ENCODE measurements at places on chromosomes 1 and 21.
A peak's percentile ranks its signal among the peaks of the same experiment; 100 is the strongest.

GRCh38 chr1:69191335-69191734 is 376.4 kb upstream of the LRRC7 start:
- peak; percentile 23 for DNase-seq

DNA sequence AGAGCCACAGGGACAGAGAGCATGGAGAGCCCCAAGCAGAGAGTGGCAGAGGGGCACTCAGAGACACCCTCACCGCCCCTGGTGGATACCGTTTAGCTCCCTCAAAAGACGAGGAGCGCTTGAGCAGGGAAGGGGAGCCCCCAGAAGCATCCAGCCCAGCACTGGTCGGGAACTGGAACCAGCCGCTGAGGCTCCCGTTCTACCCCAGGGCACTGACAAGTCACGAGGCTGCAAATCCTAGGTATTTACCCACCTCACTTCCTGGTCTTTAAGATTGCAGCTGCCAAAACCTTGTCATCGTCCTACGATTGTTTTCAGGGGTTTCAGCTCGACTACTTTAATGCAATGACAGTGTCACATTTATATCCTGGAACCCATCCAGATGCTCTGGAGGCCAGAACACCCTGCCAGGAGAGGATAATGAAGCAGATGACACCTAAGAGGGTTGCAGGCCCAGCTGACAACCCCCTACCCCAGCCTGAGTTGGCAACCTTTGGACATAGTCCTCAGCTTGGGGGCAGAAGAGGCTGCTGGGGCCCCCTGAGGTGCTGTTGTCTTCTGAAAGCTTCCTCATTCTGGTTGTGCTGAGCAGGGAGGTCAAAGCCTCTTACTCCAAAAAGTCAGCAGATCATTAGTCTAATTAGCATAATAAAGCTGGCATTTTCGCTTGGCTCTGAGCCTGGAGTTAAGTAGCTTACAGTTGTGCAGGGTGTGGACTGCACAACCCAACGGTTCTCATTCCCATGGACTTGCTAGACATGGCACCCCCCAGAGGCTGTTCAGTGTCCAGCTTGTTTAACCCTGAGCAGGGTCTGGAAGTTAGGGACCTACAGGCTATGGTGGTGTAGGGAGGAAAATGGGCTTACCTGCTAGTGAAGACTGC is 20.6 kb upstream of the BACE2 start:
- peak; percentile 68 for DNase-seq

DNA sequence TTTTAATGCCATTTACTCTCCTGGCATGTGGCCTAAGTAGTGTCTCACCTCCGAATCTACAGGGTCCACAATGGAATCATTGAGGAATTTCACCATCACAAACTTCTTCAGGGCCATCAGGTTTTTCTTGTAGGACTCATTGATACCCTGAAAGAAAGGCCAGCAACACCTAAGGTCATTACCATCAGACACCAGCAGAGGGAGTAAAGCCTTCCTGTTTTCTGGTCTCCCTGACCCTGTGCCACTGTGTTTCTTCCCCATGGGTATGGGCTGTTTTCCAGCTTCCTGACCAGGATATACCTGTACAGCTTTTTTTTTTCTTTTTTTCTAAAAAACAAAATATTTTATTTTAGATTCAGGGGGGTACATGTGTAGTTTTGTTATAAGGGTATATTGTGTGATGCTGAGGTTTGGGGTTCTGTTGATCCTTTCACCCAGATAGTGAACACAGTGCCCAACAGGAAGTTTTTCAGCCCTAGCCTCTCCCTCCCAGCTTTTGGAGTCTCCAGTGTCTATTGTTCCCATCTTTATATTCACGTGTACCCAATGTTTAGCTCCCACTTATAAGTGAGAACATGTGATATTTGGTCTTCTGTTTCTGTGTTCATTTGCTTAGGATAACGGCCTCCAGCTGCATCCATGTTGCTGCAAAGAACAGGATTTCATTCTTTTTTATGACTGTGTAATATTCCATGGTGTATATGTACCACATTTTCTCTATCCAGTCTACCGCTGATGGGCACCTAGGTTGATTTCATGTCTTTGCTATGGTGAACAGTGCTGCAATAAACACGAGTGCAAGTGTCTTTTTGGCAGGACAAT is 18.3 kb downstream of the PPT1 start:
- peak; percentile 78 for DNase-seq

DNA sequence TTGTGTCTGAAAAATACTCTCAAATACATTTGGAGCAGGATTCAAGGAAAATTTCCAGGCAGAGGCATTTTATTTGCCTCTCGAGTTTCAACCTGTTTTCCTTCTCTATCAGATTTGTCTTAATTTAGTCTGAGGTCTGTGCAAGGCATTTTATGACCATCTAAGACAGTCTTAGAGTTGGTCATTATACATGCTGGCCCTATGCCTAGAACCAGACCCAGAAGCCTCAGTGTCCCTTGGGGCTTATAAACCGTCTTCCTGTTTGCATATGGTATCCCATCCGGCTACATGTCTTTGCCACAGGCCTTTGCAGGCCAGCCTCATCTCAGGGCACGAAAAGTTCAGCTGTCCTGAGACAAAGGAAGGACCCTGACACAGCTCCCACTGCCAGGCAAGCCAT is 346.1 kb downstream of the SIPA1L2 start:
- DNase-seq, result peak; percentile 12

DNA sequence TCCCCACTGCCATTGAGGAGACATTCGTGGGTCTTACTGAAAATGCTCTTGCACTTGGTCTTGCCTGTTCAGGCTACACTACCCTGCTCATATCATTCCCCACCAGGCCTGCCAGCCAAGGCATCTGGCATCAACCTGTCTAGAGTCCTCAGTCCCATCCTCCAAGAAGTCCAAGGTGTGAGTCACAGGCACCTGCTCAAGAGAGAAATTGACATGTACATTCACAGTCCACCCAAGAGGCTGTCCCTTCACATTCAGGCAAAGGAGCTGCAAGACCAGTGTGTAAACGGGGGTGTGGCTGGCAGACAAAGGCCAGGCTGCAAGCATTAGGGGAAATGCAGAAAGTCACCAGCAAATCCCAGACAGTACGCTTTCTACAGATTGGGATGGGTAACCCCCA is 13.1 kb upstream of the PLA2G2C start:
- DNase-seq, result no peak

DNA sequence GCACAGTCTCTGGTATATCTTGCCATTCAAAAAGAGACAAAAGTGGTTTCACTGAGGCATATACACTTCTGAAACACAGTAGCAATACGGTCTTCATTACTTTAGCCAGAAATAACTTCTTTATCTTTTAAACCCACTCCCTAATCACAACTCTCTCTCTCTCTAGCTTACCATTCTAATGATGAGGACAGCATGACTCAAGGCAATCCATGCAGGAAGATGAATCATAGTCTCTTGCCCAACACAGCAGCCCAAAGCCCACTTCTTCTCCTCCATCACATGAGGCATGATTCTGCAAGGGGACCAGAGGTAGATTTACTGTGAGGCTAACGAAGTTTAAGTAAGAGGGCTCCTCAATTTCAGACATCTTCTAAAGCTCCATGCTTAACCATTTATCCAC is 285.0 kb upstream of the NR5A2 start:
- DNase-seq, result no peak

DNA sequence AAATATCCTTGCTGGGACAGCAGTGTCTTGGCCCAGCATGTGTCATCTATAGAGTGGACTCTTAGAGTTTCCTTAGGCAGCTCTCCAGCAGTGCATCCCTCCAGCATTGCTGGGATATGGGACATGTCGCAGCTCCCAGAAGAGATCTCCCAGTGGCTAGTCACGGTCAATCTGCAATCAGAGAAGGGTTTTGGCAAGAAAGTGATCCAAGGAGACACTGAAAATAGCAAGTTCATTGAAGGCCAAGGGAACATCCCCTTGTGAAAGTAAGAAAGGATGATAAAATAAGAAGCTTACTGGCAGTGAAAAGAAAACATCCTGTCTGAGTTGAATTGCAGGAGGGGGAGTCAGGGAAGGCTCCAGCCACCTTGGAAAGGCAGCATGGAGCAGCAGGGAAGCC is 19.3 kb upstream of the NPL start:
- DNase-seq, result no peak

DNA sequence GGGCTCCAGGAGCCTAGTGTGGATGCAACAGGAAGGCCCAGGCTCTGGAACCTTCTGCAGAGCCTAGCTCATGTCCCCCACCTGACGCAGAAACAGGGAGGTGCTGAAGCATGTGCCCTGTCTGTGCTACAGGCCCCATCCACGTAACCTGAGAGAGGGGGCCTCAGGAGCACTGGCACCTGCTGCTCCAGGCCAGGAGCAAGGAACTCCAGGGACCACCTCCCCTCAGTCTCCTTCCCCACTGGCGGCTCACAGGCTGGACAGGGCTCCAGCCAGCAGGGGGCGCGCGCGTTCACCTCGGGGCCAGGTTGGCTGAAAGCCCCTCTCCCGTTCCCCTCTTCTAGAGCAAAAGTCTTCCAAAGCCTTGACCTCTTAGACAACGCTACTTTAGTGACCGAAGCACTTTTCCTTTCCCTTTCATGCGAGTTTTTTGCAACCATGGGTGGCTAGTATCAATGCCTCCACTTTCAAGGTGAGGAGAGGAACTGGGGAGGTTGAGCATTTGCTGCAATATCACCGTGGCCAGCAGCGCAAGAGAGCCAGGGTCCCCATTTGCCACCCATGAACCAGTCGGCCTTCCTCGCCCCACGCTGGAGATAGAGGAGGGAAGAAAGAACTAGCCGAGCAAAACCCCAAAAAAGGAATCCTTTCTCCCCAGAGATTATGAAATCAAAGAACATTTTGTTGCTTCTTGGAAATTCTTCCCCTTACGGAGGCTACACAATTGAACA is 52.4 kb upstream of the GPR157 start:
- DNase-seq, result no peak

GRCh38 chr1:145918992-145919939 is 749 bp upstream of the PEX11B start:
- DNase-seq, result peak; percentile 48

GRCh38 chr1:100950781-100951180 is 54.9 kb downstream of the SLC30A7 start:
- no peak for DNase-seq

GRCh38 chr1:45512641-45513054 is 9.0 kb downstream of the PRDX1 start:
- peak; percentile 57 for DNase-seq

- DNase-seq, result no peak
Observed at GRCh38 chr1:192568063-192568462, 7.5 kb upstream of the RGS1 start.

- DNase-seq, result no peak
Observed at GRCh38 chr1:57600424-57600823, 176.6 kb upstream of the DAB1 start.

GRCh38 chr1:96771847-96772246 is 50.3 kb downstream of the PTBP2 start:
- DNase-seq, result no peak

GRCh38 chr21:27681841-27682240 is 715.0 kb upstream of the ADAMTS5 start:
- DNase-seq, result no peak

DNA sequence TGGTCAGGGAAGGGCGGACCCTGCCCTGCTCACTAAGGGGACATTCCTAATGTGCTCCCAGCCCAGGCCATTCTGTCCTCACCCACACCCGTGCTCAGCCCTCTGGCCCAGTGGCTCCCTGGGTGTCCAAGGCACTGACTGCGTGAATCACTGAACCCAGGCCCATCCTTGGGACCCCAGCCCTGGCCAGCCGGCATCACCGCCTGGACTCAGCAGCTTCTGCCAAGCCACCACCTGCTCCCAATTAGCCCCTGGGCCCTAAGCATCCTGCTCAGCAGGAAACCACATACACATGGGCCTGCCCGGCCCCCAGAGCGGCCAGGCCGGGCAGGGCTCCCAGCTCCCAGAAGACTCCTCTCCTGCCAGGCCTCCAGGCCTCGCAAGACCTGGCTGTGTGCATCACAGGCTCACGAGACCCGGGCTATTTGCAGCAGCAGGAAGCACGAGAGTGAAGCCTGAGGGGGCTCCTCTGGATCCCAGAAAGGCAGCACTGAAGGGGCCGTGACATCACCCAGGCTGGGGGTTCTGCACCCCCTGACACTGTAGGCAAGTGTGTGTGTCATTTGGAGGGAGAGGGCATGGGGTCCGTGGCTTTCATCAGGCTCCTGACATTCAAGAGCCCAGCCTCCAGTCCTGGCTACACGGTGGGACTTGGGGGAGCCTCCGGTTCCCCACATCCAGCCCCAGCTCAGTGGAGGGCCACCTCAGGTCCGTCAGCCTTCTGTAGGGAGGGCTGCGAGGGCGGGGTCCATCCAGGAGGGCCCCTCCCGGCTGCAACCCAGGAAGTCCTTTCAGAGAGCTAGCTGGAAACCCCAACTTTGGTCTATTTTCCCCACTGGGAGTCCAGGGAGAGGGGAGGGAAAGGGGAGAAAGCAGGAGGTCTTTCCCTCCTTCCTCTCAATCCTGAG is 1.6 kb downstream of the MFAP2 start:
- DNase-seq, result no peak

DNA sequence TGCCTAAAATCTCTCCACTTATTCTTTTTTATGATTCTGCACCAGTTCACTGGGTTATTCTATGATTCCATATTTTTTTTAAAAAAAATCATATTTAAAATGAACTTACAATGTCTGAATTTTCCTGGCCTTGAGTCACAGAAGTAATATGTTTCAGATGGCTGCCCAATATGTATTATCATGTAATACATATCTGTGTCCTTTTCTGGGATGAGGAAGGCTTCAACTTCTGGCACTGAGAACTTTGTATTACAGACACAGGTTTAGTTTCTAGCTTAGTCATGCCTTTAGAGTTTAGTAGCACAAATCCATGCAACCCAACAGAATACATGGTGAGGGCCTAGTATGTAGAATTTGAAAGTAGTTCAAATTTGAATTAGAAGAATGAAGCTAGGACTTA is 7.8 kb upstream of the HSD17B7 start:
- no peak for DNase-seq

- peak; percentile 31 for DNase-seq
Observed at GRCh38 chr1:50968821-50969610, 1.0 kb upstream of the CDKN2C start.

GRCh38 chr1:37605061-37605650 is 9.4 kb upstream of the GNL2 start:
- DNase-seq, result no peak

DNA sequence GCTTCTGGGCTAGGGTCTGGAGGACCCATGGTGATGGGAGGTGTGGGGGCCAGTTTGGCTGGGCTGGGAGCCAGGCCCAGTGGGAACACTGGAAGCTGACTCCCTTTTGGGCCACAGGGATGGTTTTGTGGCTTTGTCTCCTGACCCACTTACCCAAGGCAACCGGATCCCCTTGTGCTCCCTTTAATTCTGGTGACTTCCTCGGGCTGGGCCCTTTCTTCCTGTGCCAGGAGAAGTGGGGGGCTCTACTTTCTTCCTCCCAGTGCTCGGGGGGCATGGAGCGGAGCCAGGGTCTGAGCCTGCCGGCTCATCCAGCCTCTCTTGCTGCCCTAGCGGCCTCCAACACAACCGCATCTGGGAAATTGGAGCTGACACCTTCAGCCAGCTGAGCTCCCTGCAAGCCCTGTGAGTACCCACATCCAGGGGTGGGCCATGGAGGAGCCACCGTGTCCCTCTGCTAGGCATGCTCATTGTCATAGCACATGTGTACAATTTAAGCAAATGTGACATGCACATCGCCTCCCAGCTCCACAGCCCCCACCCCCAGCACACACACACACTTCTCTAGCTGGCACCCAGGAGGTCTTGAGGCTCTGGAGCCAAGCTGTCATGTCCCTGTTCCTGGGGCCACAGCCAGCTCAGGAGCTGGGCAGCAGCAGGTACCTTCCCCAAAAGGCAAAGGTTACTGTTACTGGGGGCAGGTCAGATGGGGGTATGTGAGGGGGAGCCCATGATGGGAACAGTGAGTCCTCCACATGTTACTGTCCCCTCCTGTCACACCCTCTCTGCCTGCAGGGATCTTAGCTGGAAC is 35.0 kb downstream of the UBE2T start:
- no peak for DNase-seq

All from NCI-H1092 treated with DMSO at 0.1 percent for 48 hours (cell line).